ENCODE measurements at places on chromosomes 4 and X. TPM values are rescaled to one million over a fixed set of nuclear protein-coding genes. Genes with fewer than 3 reads are reported as not detected.

DNA sequence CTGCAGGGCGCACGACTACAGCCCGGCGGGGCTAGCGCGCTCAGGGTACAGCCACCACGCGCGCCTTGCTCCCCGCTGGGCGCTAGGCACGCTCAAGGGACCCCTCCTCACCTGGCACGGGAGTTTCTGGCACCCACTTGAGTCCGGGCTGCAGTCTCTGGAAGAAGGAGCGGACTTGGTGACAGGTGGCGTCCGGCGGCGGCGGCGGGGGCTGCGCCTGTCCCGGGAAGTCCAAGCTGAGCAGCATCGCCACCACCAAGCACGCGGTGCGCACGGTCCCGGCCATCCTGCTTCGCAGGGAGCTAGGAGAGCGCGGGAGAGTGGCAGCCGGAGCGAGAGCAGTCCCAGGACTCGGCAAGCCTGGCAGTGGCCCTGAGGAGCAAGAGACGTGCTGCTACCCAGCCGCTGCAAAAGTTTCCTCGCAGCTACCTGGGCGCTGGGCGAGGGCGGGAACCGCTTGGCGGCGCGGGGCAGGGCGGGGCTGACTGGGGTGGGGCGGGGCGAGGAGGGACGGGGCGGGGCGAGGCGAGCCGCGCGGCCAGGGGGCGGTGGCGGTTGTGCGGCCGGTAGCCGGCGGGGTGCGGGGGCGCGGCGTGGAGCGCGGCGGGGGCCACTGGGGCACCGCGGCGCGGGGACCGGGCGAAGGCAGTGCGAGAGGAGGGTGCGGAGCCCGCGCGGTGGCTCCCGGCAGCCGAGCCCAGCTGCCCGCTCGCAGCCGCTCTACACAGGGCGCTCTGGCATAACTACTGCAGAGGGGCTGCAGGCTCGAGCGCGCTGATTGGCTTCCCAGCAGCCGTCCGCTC, at the start of gene GPC3:
Gene GPC3 (minus strand): TSS at position 431 of the 803 bp plus-strand sequence.
- H3K4me1 ChIP-seq = peaks cover 4% of the 10 kb centered on the region
- no peak within 1 kb of the TSS for H3K27ac ChIP-seq
- H3K4me3 ChIP-seq = no peak within 1 kb of the TSS
- H3K27me3 ChIP-seq = peaks cover 13% of the 10 kb centered on the region
- no peaks in the 10 kb centered on the region for H3K36me3 ChIP-seq

- H3K27me3 ChIP-seq = no peaks in the 10 kb centered on the region
- no peak overlapping the region for H3K4me3 ChIP-seq
- H3K27ac ChIP-seq = no peak overlapping the region
- H3K36me3 ChIP-seq = no peaks in the 10 kb centered on the region
- no peak for DNase-seq
These were observed 12.8 kb downstream of the PJA1 start for GRCh38 chrX:69152417-69152841.

- no peaks in the 10 kb centered on the region for H3K36me3 ChIP-seq
- H3K4me1 ChIP-seq = no peaks in the 10 kb centered on the region
- no peak overlapping the region for H3K27ac ChIP-seq
- no peak overlapping the region for H3K4me3 ChIP-seq
- H3K27me3 ChIP-seq = no peaks in the 10 kb centered on the region
- no peak for DNase-seq
These were observed 2110.0 kb downstream of the PCDH7 start for GRCh38 chr4:32830160-32830559.

The CCKAR gene
- total RNA-seq = not detected
